ENCODE measurements at places on chromosomes 7 and 10. TPM values are rescaled to one million over a fixed set of nuclear protein-coding genes. Genes with fewer than 3 reads are reported as not detected.
A peak's percentile ranks its signal among the peaks of the same experiment; 100 is the strongest.

DNA sequence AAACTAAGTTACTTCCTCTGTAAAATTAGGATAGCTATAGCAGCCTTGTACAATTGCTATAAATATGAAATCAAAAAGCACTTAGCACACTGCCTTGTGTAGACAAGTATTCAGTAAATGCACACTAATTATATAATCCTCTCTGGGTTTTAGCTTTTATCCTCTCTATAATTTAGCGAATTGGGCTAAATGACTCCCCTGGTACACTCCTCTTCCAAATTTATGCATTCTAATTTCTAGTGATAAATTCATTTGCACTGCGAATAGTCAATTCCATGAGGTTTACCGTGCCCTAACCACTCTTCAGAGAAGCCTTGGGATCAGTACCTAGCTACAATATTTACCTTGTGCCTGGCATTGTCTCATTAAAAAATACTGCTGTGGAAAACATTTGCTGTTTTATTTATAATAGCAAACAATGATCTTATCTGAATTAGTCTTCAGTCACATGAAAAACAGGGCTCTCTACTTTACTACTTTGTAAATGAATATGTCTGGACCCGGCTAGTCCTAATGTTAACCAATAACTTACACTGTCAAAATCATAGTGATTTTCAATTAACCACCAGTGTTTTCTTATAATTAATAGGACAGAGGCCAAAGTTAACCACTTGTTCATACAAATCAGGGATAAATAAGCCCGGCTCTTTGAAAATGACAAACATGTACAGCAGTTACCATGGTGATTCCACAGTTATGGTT, 577.9 kb downstream of the IPMK start:
- DNase-seq: no peak

- no peak for DNase-seq
Measured at GRCh38 chr7:77993838-77994237, 195.3 kb downstream of the PHTF2 start.

GRCh38 chr10:51321300-51321699, 247.0 kb downstream of the PRKG1 start:
- DNase-seq: no peak

DNA sequence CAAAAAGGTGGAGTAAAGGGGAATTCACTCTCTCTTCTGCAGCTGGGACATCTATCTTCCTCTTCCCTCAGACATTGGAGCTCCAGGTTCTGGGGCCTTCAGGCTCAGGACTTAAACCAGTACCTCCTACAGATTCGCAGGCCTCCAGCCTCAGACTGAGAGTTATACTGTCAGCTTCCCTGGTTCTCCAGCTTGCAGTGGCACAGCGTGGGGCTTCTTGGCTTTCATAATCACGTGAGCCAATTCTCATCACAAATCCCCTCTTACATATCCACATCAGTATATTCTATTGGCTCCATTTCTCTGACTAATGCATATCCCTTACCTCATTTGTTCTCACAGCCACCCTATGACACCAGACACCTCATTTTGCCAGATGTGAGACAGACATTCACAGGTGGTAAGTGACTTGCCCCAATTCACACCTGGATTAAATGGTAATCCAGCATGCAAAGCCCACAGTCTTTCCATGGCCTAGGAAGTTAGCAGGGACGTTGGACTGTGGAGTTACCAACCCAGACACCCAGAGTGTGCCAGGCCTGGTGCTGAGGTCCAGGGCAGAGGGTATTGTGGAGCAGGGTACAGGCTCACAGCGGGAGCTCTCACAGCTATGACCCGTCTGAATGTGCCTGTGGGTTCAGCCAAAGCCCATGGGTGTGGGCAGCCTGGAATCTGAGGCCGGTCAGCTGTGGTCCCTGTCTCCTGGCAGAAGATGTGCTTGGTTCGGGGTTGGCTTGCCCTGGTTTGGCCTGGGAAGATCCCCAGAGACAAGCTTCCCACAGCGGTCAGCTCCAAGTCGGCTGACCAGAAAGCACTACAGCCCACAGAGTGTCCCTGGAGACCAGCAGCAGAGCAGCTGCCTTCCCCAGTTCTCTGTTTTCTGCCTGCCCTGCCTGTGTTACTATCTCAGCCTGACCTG, 18.4 kb upstream of the ZCCHC24 start:
- DNase-seq: peak; percentile 74

The CPXM2 gene
- 12.8 TPM for total RNA-seq

The ADCYAP1R1 gene
- 3.4 TPM for total RNA-seq

The ALDH18A1 gene
- total RNA-seq: 20.2 TPM

Measured in right cardiac atrium (tissue), 5 donors.